ENCODE measurements at places on chromosomes 16 and 17.
A peak's percentile ranks its signal among the peaks of the same experiment; 100 is the strongest.

DNA sequence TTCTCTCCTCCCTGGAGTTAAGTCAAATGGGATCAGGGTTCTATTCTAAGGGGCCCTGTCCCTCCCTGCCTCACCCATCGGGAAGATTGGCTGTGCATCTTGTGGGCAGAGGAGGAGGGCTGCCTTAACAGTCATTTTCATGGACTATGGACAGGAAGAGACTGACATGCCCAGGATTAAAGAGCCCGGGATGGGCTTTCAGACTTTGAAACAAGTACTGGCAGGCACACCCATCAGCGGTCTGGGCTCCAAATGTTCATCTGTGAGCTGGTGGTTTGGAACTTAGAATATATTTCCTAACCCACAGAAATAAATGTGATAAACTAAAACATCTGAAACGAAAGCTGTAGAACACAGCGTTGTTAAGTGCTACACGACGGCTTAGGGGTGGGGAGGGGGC lies 6.5 kb downstream of the SLC6A4 start:
- DNase-seq, result no peak

- DNase-seq, result no peak
Measured at GRCh38 chr17:71200597-71200996, 920.2 kb upstream of the SOX9 start.

DNA sequence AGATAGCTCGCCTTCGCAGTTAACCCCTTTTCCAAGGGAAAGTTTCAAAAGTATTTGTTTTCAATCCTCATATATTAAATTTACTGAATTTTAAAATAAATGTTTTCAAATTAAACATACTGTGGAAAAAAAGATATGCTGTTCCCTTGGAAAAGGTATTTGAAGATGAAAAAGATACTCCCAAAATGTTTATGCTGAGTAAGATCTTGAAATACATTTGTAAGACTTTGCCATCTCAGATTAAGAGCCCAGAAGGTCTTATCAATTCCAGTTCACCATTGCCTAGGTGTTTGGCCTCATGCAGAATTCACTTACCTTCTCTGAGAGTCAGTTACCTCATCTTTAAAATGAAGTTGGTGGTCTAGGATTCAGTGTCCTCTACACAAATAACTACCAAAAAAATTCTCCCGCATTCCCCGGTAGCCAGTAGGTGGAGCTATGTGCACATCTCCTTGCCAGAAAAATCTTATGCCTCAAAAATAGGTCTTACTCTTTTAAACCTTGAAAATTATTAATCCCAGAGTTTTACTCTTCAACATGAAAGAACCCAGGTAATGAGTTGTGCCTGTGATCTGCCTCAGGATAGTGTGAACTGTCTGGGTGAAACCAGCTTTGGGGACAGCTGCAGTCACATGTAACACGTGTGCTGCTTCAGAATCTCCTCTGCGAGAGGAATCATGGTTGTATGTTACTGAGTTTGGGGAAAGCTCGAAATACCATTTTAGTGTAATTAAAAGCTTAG lies 178.3 kb downstream of the MRTFB start:
- peak; percentile 41 for DNase-seq

GRCh38 chr17:31513731-31514427 lies 122.4 kb downstream of the RAB11FIP4 start:
- DNase-seq, result no peak

DNA sequence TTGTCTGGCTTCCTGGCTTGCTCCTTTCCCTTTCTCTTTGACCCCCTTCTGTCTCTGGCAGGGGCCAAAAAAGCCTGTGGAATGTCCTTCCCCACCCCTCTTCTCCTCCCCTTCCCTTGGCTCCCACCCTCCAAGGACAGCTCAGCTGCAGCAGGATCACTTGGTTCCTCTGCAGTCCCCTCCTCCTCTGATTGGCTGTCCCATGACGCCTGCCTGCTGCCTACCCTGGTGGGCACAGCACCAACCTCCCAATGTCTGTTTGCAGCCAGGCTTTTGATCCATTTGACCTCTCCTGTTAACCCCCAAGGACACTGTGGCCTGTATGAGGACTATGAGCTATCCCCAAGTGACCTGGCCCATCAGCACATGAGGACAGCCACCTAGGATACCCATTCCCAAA lies 14.8 kb upstream of the MTMR4 start:
- DNase-seq, result no peak

DNA sequence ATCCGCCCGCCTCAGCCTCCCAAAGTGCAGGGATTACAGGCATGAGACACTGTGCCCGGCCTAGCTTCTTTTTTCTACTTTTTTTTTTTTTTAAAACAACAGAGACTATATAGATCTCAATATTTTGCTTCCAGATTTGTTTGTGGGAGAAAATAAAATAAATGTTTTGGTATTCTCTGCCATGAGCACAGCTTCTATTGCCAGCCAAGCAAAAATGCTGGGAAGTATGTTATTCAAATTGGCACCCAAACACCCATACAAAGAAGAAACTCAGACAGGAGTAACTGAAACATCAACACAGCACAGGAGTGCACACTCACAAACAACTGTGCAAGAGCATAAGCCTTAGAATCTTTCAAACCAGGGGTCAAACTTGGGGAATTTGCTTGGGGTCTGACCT lies 37.2 kb upstream of the CLEC3A start:
- DNase-seq, result no peak

DNA sequence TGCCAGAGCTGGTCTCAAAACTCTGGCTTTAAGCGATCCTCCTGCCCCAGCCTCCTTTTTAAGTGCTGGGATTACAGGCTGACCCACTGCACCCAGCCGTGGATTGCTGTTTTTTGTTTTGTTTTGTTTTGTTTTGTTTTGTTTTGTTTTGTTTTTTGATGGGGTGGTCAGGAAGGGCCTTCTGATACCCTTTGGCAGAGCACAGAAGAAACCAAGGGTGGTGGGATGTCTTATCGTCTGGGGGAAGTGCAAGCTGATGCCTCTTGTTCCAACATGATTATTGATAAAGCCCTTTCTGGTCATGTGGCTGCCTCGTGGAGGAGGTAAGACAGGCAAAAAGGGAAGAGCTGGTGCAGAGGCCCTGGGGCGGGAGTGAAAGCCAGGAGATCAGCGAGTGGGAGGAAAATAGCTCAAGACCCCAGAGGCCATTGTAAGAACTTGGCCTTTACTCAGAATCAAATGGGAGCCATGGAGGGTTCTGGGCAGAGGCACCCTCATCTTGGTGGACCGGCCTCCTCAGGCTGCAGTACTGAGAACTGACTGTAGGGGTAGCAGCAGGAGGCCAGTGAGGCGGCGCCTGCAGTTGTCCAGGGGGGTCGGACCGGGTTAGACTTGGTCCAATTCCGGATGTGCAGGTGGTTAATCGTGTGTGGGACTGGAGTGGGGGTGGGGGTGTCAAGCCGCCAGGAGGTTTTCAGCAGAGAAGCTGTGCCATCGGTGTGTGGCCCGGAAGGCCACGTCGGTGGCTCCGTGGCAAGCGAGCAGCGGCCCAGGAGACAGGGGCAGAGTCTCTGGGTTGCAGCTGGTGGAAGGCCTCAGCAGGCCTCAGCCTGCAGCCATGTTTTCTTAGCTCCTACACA lies 84.4 kb upstream of the GSE1 start:
- no peak for DNase-seq

DNA sequence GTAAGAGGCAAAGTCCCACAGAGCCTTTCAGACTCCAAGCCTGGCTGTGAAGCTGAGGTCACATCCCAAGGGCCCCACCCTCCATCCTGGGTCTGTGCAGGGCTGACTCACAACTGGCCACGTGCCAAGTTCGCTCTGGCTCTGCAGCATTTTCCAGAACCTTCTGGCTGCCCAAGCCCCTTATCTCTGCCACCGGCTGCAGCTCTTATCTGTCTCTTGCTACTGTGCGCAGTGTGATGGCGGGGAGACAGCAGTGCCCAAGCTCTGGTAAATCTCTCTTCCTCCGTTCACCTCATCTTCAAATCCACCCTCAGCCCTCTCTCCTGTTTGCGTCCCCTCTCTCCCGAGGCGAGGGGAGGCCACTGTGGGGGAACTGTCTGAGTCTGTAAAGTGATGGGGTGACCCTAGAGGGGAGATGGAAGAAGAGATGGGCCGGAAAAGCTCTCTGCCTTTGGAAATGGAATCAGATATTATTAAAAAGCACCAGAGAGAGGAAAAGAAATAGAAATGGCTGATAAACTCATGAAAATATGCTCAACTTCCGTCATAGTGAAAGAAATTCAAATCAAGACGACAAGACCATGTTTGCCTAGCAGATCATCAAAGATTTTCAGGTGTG lies 162.7 kb upstream of the CDC42EP4 start:
- DNase-seq, result peak; percentile 5

GRCh38 chr16:75329943-75330342 lies 78.5 kb upstream of the BCAR1 start:
- DNase-seq, result no peak

DNA sequence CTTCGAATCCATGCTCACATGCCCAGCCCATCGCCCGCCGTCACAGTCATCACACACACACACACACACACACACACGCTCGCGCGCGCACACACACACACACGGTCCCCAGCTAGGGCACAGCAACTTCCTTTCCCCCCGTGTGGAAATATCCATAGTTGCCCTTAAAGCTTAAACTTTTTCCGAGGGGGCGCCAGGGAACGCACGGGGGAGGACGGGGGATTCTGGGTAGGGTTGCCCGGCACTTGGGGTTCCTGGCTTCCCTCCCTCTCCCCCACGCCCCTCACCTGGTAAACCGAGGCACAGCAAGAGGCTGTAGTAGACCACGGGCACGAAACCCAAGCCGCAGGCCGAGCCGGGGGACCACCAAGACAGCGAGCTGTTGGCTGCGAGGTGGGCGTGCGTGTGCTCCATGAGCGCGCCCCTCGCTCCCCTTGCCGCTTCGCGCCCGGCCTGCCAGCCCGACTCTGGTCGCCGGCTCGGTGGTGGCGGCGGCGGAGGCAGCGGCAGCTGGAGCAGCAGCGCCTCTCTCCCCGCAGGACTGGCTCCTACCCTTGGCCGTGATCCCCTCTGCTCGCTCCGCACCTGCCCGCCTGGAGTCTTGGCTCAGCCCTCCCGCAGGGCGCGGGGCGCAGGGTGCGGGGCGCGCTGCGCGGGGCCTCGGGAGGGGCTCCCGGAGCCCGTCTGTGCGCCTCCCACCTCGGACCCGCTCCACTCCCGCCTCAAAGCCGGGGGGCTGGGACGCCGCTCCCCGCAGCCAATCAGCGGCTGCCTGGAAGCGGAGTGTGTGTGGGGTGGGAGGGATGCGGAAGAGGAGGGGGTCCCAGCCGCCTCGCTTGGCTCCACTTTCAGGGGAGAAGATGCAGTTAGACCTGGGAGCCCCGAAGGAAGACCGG lies at the start of gene GPR139:
Gene GPR139 (minus strand): TSS at position 688 of the 896 bp plus-strand sequence. CDS start 274 bp downstream, at position 414.
- no peak for DNase-seq

DNA sequence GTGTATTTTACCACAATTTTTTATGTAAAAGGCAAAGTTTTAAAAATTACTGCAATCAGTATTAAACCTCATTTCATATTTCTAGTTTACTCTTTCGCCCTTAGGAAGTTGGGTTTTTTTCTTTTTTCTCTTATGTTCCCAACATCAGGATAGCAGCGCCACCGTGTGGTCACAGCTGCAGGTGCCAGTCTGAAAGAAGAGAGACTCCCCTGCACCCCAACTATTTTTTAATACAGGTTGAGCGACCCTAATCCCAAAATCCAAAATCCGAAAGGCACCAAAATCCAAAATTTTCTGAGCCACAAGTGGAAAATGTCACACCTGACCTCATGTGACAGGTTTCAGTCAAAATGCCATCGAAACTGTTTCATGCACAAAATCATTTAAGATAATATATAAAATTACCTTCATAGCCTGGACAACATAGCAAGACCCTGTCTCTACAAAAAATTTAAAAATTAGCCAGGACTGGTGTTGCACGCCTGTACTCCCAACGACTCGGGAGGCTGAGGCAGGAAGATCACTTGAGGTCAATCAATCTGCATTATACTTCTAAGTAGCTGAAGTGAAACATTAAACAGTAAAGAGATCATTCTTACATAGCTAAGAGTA lies 21.8 kb upstream of the ASGR2 start:
- DNase-seq, result peak; percentile 37

DNA sequence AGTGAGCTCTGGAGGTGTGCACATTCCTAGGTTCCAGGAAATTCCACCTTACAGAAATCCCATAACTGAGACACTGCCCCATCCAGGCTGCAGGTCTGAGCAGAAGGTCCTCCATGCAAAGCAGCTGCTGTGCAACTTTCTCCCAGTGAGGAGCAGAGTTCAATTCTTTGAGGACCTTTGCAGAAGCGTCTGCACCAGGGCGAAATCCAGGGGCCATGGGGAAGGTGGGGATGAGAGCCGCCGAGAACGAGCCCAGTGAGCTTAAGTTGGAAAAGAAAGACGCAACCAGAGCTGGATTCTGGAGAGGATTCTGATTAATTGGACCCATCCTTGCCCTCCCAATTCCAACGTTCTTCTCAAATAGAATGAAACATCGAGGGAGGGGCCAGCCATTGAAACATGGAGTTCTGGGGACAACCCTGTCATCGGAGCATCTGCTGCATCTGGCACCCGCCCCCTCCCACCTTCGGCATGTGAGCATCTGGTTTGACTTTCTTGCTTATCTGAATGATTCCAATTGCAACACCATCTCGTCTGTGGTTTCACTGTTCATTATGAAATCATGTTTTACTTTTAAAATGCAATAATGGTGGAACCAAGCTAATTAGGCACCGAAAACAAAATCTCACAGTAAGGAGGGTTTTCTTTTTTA lies 190.6 kb upstream of the FOXF1 start:
- no peak for DNase-seq

GRCh38 chr17:14301279-14302090 lies 604 bp downstream of the HS3ST3B1 start:
- no peak for DNase-seq

GRCh38 chr17:51445946-51446345 lies 185.6 kb downstream of the UTP18 start:
- DNase-seq, result no peak

- no peak for DNase-seq
Measured at GRCh38 chr16:19589771-19590302, 34.3 kb downstream of the VPS35L start.

GRCh38 chr17:48123776-48124388 lies 16.3 kb downstream of the SNX11 start:
- DNase-seq, result no peak

DNA sequence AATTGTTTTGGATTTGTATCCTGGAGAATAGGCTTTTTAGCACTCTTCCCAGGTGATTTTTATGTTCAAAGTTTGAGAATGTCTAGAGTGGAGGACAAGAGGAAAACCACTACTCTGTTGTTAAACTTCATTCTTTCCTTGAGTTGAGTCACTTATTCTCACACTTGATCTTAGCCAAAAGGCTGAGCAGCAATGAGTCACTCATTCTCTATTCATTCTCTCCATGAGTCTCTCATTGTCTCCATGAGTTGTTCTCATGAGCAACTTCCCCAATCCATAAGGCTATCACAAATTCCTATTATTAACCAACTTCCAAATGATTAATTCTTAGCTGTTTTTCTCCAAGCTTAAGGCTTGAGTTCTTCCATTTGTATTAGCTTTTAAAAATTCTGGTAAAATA lies 1393.3 kb downstream of the CDH8 start:
- DNase-seq, result peak; percentile 55
